Fibroblast of the aortic adventitia (primary cell): ENCODE measurements at places on chromosomes 16 and 17.

- DNase-seq: no peak
Observed at GRCh38 chr17:2181897-2182448, 121.6 kb downstream of the SMG6 start.

- no peak for DNase-seq
Observed at GRCh38 chr16:88375996-88376834, 6.5 kb upstream of the ZNF469 start.

DNA sequence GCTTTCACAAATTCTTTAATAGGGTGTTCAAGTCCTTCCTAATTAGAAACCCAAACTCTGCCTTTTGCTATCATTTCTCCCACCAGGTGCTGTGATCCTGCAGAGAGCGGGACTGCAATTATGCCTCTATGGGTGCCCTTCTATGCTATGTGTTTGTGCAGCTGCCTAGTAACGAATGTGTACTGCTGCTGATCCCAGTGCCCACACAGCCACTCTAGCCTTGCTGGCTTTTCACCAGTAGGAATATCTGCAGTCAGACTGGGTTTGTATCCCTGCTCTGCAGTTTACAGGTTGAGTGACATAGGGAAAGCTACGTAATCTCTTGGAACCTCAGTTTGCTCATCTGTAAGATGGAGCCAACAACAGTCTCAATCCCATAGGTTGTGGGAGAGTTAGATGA, 179.6 kb upstream of the IRX3 start:
- no peak for DNase-seq

DNA sequence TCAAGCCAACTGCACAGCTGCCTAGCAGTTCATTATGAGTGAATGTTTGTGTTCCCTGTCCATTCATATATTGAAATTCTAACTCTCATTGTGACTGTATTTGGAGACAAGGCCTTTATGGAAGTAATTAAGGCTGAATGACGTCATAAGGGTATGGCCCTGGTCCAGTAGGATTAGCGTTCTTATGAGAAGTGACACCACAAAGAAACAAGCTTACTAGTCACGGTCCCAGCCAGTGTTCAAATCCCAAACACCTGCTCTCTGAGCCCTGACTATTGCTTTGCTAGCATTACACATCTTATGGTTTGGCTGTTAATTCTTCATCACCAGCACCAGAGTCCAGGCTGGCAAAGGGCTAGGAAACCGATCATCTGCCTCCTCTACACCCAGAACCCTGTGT, 2.2 kb downstream of the ZNF668 start:
- DNase-seq: peak; percentile 89

- DNase-seq: peak; percentile 90
Observed at GRCh38 chr17:43431714-43432523, 33.1 kb downstream of the ARL4D start.

GRCh38 chr17:51463353-51463752, 203.0 kb downstream of the UTP18 start:
- DNase-seq: no peak

DNA sequence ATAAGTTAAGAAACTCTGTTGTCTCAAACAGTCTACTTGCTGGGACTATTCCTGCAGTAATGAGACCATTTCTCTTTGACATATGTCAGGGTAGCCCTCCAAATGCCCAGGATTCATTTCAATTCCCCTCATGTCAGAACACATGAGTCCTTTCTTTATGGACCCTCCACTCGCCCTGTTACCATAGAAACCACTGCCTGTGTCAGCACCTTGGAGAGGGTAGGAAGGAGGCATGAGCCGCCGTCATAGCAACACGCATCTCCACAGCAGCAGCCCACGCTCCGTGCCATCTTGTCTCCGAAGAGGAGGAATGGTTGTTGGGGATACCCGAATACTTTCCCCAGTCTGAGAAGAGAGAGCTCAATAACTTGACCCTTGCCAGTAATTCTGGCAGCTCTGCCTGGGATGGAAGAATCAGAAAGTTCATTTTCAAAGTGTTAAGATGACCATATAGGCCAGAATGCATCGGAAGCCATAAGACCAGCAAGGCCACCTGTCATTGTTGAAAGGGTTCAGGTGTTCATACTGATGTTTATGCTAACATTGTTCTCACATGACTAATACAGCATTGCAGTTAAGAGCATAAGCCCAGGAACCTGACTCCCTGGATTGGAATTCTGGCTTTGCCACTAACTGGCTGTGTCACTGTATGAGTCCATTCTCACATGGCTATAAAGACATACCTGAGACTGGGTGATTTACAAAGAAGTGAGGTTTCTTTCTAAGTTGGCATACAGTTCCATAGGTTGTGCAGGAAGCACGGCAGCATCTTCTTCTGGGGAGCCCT, 141.3 kb downstream of the ABCC12 start:
- peak; percentile 43 for DNase-seq

DNA sequence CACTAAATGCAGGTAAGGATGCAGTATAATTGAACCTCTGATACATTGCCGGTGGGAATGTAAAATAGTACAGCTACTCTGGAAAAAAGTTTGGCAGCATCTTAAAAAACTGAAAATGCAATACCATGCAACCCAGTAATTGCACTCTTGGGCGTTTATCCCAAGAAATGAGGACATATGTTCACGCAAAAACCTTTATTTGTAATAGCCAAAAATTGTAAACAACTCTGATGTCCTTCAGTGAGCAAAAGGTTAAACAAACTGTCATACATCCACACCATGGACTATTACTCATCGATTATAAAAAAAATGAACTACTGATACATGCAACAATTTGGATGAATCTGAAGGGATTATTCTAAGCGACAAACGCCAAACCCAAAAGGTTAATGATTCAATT, 16.9 kb downstream of the SYNRG start:
- no peak for DNase-seq

DNA sequence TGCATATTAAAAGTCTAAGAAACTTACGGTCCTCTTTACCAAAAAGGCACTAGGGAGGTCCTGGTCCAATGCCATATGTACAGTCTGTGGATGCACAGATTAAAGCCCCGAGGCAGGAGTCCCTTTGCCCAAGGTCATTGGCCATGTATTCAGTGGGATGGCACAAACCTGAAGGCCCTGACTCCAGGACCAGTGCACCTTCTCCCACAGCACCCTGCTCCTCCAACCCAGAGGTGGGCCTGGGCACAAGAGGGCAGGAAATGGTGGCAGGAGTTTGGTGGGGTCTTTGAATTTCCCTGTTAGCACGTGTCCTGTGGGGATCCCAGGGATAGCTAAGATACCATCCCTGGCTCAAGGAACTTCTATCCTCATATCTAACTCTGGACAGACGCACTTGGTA, 28.5 kb downstream of the TLE7 start:
- no peak for DNase-seq

GRCh38 chr17:73974536-73974935, 228.9 kb upstream of the RPL38 start:
- DNase-seq: no peak

DNA sequence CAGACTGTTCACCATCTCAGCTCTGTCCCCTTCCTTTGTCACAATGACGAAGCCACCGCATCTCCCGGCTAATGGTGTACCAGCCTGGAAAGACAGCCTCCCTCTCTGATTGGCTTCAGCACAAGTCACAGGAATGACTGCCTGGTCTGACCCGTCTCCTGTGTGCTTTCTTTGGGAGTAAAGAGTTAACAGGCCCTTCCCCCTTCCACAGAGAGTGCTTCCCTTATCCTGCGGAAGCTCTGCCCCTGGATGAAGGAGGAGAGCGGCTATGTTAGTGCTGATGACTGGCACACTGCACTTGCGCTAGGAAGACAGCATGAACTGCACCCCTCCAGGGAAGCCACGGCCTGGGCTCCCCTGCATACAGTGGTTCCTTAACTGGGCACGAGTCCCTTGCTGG, 11.3 kb downstream of the USB1 start:
- DNase-seq: no peak

DNA sequence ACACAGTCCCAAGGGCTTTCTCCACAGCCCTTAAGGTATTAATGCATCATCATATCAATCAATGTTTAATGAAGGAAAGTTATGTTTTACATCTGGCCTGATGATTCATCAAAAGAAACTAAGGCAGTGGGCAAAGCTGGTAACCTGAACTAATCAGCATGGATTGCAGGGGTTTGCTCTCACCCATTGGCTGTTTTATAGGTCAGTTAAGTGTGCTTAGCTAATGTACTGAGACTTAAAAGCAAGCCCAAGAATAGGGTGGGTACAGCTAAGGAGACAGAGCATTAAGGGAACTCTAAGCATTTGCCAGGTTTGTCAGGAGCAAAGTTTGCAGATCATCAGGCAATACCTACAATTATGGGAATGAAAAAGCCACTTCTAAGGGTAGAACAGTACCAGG, 1247.6 kb downstream of the CDH8 start:
- DNase-seq: no peak

- DNase-seq: no peak
Observed at GRCh38 chr16:3144321-3144983, 9.6 kb downstream of the ZNF213 start.

DNA sequence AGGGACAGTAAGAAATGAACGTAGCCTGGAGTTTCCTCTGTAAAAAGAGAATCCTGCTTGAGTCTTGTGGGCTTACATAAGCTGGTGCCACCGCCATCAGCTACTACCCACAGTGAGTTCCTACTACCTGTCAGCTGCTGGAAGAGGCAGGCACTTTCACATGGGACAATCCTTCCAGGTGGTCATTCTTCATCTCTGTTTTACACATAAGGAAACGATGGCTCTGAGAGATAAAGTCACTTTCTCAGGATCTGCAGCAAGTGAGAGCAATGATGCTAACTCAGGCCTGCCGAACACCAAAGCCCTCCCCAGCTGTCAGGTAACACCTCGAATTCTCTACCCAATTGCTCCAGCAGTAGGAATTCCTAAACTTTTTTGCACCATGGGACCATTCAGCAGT, 26.6 kb downstream of the PIK3R5 start:
- no peak for DNase-seq

- DNase-seq: no peak
Observed at GRCh38 chr17:70271200-70271599, 101.9 kb downstream of the KCNJ2 start.

DNA sequence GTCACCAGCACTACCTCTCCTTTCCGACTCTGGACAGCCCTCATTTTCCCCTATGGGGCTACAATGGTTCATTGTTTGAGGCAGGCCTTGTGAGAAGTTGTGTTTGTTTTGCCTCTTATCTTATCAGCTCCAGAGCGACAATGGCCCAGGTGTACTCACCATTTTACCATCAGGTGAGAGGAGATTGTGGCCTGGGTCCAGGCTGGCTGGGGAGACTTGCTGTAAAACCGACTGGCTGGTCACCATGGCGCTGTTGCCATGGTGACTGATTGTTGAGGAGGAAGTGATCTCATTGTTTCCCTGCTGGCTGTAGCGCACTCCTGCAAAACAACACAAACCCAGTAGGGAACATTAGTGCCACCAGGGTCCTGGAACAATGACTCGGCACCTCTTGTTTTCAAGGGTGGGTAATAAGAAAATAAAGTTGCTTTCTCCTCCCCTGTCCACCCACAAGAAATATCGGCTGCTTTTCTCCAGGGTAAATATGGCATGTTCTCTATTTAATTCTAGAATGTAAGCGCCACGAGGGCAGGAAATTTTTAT, 34.4 kb downstream of the HNF1B start:
- DNase-seq: peak; percentile 5

DNA sequence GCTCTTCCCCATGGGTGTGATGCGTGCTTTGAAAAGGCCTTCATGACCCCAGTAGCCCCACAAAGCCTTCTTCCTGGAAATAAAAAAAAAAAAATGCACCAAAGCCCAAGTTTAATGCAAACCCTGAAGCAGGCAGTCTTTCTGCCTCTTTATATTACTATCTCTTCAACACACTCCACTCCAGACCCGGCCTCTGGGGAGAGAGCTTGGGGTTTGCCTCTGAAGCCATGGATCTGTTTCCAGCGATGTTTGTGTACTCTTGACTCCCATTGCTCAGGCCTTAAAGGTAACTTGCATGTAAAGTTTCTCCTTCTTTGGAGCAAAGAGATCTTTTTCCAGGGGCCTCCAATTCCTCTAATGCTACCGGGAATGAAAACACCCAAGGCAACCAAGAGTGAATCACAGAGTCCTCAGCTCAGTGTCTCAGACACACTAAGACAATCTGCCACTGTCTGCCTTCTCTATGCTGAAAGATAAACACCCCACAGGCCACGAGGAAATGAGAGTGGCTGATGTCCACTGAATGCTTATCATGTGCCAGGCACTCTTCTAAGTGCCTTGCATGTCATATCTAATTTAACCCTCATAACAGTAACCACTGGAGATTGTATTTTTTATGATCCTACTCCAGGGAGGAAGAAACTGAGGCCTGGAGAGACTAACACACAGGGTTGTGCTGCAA, 56.4 kb upstream of the AKTIP start:
- no peak for DNase-seq

DNA sequence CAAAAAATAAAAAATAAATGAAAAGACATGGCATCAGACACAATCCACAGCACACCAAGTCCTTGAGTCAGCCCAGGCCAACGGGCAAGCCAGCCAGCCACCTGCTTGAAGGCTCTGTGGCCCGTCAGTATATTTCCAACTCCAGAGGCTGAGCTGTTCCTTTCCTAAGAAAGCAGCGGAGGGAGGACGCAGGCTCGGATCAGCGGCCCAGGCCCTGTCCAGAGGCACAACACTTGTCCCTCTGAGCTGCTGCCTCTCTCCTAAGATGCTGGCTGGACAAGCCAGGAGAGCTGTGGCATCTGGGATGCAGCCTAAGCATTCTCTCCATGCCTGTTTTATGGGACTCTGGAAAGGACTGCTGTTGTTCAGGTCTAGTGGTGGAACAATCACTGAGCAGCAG, 14.8 kb upstream of the NLRC3 start:
- no peak for DNase-seq

DNA sequence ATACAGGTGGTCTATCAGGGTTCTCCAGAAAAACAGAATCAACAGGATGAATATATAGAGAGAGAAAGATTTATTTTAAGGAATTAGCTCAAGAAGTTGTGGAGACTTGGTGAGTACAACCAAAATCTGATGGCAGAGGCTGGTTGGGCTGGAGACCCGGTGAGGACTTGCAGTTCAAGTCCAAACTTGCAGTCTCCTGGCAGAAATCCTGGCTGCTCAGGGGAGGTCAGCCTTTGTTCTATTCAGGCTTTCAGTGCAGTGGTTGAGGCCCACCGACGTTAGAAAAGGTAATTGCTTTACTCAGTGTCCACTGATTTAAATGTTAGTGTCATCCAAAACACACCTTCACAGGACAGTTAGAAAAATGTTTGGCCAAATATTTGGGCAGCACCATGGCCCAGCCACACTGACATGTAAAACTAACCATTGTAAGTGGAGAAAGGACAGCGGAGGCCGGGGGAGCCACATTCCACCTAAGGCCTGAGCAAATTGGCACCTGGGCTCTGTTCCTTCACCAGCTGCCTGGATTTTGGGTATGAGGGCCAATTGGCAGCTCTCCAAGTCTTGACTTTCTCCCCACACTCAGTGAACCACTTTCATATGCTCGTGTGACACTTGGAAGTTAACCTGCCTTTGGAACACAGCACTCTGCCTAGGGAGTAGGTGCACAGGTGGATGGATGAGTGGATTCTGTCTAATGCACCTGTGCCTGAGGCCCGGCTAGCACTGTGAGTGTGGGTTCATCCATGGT, 54.7 kb downstream of the CACNG5 start:
- DNase-seq: no peak

DNA sequence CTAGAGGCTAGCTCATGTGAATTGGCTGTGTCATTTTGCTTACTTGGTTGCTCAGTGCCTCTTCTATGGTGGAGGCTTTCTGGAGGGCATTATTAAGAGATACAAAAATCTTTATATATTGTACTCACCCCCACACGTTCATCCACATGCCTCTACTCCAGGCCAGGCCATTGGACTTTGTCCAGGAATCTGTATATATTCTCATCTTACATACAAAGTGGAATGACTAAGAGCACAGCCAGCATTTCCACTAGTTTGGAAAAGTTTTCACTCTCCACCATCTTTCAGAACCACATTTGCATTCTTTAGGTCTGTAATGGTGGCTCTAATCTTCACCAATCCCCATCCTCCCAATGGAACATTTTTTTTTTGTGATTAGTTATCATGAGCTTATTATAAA, 4.8 kb upstream of the GLG1 start:
- DNase-seq: peak; percentile 25
